ENCODE measurements at places on chromosomes 1 and 21.

DNA sequence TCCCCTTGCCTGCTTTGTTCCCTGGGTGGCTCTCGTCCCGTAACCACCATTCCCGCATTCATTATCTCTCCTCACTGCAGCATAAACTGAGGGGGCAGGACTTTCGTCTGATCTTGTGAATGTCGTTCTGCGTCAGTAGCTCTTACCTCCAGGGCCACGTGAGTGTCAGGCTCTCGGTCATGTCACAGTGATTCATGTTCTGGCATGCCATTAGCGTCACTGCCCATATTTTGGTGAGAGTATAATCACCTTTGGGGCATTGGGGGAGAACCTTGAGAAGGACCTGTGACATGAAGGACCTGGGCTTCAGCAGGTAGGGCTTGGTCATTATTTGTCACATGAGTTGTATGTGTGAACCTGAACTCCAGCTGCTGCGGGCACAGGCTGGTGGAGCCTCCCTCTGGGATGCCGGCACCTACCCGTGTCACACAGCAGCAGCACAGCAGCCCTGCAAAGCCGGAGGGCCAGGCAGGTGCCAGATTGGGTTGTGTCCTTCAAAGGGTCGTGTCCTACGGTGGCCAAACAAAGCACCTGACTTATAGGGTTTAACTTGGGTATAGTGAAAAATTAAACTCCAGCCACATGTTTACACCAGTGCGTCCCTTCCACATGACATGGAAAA is 68.5 kb downstream of the BACE2 start:
- DNase-seq, result no peak

GRCh38 chr1:213135572-213135971 is 84.5 kb downstream of the RPS6KC1 start:
- DNase-seq, result peak; percentile 60

DNA sequence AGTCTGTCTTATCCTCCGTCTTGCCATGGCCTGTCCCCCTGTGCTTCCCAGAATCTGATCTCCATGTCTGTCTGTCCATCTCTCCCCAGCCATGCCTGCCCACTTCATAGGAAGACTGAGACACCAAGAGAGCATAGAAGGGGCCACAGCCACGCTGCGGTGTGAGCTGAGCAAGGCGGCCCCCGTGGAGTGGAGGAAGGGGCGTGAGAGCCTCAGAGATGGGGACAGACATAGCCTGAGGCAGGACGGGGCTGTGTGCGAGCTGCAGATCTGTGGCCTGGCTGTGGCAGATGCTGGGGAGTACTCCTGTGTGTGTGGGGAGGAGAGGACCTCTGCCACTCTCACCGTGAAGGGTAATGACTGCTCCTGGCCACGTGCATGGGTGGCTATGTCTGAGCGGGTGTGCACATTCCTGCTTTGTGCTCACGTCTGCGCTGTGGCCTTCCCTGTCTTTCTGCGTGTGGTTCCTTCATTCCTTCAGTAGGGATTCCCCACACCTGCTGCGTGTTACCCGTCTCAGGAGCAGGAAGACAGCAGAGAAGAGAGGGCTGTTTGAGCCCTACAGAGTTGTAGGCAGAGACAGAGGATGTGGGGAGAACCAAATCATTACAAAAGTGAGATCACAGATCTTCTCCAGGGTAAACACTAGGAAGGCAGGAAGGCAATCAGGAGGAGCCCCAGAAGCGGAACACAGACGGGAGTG is 80.8 kb downstream of the OBSCN start:
- no peak for DNase-seq

GRCh38 chr1:10170239-10170574 is 40.2 kb upstream of the KIF1B start:
- DNase-seq, result no peak

GRCh38 chr1:2019571-2020309 is 595 bp downstream of the GABRD start:
- no peak for DNase-seq

DNA sequence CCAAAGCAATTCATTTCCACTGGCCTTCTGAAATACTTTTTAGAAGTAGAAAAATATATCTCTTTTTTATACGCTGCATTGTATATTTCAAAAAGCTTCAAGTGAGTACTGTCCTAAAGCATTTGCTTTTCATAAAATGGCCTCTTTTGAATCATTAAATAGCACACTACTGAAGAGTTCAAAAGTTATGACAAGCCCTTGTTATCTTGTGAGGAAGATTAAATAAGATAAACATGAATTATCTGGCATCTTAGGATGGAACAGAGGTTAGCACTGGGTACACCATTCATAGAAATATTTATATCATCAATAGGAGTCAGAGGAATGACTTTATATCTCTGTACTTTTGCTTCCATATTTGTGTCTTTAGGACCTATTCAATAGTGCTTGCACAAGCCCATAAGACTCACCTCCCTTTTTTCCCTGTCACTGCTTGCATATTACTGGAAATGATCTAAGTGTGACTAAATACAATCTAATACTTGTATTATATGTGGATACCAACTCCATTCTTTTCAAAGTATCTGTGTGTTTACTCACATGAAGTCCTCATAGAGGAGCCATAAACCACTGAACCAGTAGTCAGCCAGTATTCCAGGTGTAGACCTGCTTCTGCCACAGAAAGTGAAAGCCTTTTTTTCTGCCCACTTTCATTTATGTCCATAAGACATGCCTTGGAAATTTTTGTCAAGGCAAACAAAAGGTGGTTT is 274.2 kb upstream of the C1orf105 start:
- DNase-seq, result peak; percentile 81

GRCh38 chr1:205666372-205667166 is 13.7 kb downstream of the SLC45A3 start:
- DNase-seq, result no peak

GRCh38 chr1:39545531-39545930 is 31.1 kb downstream of the PABPC4 start:
- no peak for DNase-seq

DNA sequence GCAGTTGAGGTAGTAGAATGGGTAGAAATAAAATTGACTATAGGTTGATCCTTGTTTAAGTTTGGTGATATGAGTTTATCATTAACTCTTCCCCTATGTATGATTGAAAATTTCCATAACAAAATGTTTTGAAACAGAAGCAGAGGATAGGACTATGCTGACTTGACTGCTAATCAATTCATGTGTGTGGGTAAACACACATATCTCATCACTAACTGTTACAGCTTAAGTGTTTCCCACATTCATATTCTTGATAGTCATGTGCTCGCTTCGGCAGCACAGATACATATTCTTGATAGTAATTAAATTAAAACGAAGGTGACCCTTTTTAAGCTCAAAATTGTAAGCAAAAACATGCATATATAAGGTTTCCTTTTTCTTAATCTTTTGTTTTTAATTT is 68.2 kb upstream of the SAMSN1 start:
- no peak for DNase-seq

DNA sequence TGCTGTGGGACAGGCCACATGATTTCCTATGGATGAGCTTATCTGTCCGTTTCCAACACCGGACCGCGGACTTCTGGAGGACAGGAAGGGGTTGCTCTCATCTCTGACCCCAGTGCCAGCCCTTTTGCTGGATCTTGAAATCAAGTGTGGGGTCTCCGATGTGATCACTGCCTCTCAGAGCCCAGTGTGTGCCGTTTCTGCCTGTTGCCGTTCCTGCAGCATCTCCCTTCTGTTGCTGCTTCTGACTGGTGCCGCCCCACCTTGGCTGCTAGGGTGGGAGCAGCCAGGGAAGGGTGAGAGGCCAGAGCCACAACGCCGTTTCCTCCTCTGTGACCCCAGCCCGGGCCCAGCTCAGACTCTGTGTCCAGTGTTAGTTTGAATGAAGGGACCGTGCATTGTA is 67.3 kb upstream of the WNT4 start:
- no peak for DNase-seq

DNA sequence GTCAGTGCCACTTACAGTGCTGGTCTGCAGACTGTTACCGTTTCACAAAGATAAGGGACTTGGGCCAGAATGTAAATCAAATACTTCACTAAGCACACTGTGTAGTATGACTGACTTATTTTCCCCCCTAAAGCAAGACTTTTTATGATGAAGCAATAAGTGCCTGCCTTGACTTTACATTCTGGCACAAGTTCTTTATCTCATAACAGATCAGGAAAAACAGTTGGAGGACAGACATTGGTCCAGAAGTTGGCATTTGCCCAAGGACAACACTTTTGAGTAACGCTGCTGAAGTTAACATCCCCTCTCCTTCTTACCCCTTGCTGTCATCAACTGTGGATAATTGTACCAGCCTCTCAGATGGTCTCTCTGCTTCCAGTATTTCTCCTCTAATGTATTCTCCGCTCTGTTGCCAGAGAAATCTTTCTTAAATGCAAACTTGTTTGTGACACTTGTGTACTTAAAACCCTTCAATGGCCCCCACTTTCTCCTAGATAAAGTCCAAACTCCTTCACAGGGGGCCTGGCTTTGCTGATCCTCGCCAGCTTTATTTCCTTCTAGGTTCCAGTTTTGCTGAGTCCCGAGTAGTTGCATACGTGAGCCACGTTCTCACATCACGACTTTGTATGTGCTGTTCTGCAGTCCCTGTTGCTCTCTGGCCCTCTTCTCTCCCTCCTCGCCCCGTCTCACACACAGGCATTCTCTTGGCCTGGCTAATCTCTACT is 45.7 kb downstream of the S1PR1 start:
- DNase-seq, result peak; percentile 64

DNA sequence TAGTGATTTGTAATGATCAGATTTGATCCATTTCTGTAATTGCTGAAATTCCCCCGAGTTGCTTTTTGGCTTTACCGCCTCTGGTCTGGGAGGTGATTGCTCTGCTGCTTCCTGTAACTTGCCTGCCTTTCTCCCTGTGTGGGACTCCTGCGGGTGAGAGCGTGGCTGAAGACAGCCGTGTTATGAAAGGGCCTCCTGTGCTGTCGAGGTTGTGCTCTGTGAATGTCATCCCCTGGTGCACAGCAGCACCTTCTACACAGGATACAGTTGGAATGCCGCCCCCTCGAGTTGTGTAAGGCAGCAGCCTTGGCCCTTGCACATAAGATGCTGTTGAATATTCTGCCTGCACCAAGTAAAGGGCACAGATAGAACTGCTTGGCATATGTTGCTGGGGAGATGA is 5.9 kb downstream of the SOD1 start:
- DNase-seq, result peak; percentile 15

DNA sequence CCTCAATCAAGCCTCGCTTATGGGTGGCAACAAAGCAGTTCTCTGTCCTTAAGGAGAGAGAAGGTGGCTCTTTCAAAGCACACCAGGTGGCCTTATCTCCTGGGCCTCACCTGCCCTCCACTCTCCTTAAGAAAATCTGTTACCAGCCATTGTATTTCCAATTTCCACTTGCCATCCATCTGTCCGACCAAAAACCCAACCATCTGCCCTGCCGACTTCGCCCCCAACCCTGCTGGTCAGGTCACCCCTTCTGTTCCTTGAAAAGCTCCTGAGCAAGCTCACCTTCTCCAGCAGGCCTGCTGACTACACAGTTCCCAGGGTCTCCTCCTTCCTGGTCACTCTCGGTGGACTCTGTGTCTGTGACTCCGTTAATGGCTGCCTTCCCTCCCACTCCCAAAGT is 619 bp upstream of the IGFN1 start:
- DNase-seq, result no peak

DNA sequence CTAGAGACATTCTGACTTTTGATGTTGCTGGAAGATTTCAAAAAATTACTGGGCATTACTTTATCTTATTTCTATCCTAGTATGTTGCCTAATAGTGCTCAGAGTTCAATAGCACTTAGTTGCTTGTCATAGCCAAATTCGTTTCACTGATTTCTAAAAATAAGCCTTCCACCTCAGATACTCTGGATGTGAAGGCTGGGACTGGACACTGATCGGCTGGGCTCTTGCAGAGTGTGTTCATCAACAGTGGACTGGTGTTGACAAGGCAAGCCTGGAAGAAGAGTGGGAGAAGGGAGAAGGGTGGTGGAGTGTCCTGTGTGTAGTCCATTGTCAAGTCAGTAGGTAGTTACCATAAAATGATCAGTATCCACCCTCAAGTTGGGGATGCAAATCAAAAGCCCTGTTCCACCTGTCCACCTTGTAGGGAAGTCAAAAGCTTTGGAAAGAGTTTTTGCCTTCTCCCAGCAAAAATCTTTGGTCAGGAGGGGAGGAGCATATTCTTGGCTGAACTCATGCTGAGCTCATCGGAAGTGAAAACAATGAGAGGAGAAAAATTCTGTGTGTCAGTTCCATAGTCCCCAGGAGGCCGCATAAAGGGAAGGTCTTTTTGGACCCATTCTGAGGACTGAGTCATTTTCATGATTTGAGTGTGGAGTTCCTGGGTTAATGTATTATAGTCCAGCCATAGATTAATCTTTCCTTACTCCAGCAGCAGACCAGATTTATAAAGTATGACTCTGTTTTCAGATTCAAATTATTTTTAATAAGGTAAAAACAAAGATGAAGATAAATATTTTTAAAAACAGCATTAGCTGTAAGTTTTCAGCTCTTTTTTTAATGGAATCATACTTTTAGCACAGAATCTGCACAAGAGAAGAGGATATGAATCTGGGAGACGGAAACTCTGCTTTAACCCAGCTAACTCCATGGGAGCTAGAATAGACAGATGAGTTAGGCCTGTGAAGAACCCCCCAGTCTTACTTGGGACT is 99.5 kb upstream of the BMP8A start:
- DNase-seq, result peak; percentile 95

DNA sequence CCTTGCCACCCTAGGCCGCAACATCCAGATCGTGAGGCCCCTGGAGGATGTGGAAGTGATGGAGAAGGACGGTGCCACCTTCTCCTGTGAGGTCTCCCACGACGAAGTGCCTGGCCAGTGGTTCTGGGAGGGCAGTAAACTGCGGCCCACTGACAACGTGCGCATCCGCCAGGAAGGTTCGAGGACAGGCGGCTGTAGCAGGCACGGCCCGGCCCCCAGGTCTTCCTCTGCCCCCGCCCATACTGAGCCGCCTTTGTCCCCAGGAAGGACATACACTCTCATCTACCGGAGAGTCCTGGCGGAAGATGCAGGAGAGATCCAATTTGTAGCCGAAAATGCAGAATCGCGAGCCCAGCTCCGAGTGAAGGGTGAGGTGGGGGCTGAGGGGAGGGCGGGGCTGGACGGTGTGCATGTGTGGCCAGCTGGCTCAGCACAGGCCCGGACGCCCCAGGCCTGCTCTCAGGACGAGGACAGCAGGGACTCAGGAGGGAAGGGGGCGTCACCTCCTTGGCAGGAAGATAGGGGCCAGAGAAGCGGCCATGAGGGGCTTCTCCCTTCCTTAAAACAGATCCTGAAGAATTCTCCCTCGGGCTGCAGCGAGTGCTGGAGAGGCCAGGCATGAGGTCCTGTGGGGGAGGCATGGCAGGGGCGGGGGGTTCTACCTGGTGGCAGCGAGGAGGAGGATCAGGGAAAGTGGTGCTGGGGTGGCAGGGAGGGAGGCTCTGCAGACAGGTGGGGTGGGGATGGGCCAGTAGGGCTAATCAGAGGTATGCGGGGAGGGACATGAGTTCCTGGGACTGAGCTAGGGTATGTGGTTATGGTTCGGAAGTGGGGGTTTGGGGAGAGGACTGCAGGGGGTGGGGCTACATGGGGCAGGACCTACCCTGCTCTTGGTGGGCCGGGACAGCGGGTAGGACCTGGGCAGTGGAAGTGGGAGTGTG is 69.9 kb downstream of the OBSCN start:
- no peak for DNase-seq

- DNase-seq, result no peak
These were observed 422.4 kb downstream of the PTPRU start for GRCh38 chr1:29658688-29659087.

- no peak for DNase-seq
These were observed 3.5 kb downstream of the TGFB2 start for GRCh38 chr1:218348628-218349071.
